Activated naive CD8-positive, alpha-beta T cell treated with anti-CD3 and anti-CD28 coated beads, Interleukin-2, amount 50 U/mL, for 16 hours (primary cell): ENCODE measurements at places on chromosomes 13 and 19.
A peak's percentile ranks its signal among the peaks of the same experiment; 100 is the strongest.

- DNase-seq: no peak
These were observed 82.8 kb downstream of the STARD13 start for GRCh38 chr13:33202644-33203169.

GRCh38 chr13:102443249-102443648 is 41.4 kb upstream of the FGF14 start:
- no peak for DNase-seq

DNA sequence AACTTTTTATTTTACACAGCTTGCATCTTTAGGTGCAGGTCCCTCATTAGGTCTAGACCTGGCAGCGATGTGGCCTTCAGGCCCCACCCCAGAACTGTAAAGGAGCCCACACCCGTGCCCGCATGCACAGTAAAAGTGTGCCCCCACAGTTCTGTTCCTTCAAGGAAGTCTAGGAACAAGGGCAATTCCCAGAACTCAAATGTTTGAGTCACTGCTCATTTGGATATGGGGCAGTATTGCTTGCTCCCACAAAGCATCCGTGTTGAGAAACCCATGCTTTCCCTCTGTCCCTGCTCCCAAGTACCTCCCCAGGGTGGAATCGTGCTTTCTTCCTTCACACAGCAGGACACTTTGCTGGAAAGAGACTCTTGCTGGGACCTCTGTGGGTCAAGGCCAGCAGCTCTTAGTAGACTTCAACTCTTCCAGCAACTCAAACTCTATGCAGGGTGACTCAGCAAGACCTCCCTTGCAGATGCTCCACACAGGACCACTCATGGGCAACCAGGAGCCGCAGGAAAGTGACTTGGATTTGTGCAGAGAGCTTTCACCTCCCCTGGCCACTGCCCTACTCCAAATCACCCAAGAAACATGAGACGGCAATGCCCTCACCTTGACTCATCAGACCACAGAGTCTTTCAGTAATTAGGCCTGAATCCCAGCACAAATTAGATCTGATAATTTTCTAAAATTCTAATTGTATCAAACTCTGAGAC is 12.3 kb downstream of the SLC7A1 start:
- DNase-seq: no peak

DNA sequence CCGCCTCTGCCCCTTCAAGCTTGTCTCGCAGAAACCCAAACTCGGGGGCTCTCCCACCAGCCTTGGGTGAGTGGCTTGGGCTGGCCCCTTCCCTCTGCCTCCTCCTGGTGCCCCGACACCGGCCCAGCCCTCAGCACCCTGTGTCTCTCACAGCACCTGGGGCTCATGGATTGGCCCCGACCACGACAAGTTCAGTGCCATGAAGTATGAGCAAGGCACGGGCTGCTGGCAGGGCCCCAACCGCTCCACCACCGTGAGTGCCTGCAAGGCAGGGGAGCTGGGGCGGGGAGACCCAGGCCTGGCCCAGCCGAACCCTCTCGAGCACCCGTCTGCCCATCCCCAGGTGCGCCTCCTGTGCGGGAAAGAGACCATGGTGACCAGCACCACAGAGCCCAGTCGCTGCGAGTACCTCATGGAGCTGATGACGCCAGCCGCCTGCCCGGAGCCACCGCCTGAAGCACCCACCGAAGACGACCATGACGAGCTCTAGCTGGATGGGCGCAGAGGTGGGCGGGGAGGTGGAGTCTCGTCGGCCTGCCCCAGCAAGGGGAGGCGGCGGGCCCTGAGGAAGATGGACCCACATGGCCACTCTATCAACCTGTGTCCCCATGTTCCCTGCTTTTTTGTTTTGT is 13.6 kb downstream of the PRKCSH start:
- DNase-seq: no peak

DNA sequence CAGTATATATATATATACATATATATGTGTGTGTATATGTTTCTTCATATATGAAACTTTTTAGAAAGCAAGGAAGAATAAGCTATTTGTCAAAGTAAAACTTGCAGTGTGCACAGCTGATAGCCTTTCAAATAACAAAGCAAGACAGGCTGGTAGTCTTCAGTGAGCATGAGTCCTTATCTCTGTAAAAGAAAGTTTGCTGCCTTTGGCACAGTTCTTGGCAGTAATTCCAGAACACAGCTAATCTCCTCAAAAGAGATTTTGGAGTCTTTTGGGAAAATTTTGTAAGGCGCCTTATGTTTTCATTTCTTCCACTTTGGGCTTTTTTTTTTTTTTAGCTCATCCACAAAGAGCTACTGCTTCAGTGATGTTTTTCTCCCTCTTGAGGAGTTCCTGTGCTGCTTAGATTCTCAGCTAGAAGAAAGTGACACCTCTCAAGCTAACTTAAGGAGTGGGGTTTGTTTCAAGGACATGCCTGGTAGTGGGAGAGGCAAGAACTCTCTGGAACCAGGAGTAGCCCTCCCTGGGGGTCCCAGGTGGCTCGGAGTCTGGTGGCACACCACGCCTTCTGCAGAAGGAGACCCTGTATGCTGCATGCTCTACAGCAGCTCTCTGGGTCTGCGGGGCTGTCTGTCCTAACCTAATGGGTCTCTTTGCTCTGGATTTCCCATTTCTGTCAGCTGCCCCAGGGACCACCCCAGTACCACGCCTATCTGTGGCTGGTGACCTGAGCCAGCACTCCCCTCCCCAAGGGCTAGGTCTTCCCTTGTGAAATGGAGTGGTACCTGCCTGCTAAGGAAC is 58.8 kb downstream of the TNFRSF19 start:
- DNase-seq: no peak

- DNase-seq: no peak
These were observed 581.5 kb upstream of the KLF12 start for GRCh38 chr13:74715718-74716117.

GRCh38 chr13:66665991-66666390 is 564.1 kb downstream of the PCDH9 start:
- no peak for DNase-seq

GRCh38 chr19:4121273-4121612 is 2.7 kb downstream of the MAP2K2 start:
- no peak for DNase-seq

DNA sequence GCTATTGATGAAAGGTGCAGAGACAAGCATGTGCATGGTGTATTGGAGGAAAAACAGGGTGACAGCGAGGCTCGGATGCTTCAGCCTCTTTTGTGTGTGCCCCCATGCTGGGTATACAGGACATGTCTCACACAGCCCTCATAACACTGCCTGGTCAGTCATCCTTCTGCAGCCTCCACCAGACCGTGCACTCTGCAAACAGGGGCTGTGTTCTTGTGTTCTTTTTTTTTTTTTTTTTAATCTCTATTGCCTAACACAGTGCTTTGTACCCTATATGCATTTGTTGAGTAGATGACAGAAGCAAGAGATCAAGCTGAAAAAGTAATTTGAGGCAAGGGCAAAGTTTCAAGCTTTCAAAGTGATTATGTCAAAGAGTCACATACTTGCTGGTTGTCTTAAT is 367.2 kb upstream of the SLITRK1 start:
- no peak for DNase-seq

- peak; percentile 86 for DNase-seq
These were observed 25.4 kb downstream of the HPN start for GRCh38 chr19:35066691-35067563.

DNA sequence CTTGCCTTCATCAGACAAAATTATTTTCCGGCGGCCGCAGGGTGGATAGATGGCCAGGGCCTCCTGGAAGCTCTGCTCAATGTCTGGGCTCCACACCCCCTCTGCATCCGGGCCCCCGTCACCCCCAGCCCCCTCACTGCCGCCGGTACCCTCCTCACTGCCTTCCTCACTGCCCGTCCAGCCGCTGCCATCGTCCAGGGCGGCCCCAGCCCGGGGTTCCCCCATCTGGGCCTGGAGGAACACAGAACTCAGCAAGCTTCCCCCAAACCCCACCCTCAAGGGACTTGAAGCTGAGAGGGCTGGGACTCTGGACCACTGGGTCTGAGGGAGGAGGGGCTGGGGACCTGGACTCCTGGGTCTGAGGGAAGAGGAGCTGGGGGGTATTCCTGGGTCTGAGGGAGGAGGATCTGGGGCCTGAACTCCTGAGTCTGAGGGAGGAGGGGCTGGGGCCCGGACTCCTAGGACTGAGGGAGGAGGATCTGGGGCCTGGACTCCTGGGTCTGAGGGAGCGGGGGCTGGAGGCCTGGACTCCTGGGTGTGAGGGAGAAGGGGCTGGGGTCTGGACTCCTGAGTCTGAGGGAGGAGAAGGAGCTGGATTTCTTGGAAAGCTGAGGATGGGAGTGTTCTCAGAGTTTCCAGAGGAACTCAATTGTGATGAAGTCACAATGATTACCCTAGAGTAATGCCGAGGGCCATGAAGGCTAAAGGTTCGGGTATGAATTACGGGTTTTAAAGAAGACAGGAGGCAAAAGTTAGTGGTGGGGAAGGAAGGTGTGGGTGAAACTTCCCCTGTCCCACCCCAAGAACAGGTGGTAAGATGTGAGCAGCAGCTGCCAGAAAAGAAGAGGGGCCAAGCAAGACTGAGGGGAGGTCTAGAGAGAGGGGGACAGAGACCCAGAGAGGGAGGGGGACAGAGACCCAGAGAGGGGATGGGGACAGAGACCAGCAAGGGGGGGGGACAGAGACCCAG is 2.1 kb downstream of the TEAD2 start:
- DNase-seq: no peak

- no peak for DNase-seq
These were observed 20.2 kb downstream of the MED26 start for GRCh38 chr19:16607819-16608218.

GRCh38 chr19:4114181-4114580 is 9.7 kb downstream of the MAP2K2 start:
- DNase-seq: no peak

GRCh38 chr13:20561741-20562140 is 5.2 kb upstream of the IFT88 start:
- no peak for DNase-seq

DNA sequence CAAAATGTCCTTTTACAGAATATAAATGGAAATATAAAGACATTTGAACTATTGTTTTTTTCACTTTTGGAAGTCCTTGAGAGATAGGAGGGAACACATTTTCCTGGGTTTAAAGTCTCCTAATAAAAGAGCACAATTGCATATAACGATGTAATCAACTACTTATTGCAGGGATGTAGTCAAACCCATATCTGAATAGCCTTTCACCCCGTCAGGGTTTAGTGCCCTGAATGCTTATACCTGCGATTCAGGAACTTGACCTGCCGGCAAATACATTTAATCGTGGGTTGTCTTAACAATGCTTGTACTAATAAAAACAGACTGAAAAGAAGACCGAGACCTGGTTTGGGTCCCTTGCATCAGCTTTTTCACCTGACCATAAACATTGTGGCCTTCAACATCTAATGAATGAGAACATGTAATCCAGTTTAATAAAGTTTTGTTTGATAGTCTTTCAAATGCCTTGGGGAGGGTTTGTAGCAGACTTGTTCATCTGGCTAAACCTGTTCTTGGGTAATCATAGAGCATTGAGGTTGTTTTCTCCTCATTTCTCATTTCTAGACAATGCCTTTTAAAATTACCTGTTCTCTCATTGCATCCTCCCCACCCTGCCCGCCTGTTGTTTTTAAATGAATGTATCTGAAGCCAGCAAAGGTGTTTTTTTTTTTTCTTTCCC is 7.0 kb downstream of the KLF5 start:
- DNase-seq: no peak

- no peak for DNase-seq
These were observed 4.5 kb upstream of the ADAMTS10 start for GRCh38 chr19:8615024-8615423.

- no peak for DNase-seq
These were observed 61.9 kb downstream of the WASF3 start for GRCh38 chr13:26619358-26619757.

- DNase-seq: no peak
These were observed 13.6 kb upstream of the LATS2 start for GRCh38 chr13:21075011-21075378.

DNA sequence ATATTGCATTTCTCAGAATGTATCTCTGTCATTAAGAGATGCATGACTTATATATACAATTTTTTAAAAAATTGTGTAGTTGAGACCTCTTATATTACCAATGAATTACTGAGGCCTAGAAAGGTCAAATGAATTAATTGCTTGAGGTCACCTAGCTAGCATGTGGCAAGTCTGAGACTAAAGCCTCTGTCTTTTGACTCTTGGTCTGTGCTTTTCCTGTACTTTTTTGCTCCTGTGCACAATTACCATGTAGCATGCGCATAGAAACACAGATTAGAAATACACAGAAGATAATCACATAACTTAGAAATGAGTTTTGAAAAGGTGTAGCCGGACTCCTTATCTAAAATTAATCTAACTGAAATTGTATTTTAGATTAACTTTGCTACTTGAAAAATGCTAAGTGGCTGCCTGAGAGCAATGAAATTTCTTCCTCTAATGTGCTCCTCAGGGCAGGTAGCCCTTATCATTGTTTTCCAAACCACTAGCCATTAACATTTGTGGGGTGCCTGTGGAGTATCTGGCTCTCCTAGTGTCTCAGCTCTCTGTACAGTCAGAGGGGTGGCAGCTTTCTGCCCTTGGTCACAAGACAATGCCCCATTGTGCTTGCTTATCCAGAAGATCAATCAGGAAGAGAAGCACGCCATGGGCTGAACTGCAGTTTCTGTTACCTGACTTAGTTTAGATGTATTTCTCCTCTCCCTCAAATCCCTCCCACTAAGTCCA is 119.6 kb downstream of the RFC3 start:
- no peak for DNase-seq

DNA sequence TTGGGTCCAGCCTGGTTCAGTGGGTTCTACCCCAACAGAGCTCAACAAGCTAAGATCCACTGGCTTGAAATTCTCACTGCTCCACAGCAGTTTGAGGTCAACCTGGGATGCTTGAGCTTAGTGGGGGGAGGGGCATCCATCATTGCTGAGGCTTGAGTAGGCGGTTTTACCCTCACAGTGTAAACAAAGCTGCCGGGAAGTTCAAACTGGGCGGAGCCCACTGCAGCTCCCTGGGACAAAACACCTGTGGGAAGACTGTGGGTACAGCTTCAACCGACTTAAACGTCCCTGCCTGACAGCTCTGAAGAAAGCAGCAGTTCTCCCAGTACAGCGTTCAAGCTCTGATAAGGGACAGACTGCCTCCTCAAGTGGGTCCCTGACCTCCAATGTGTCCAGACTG is 1161.9 kb downstream of the UQCRFS1 start:
- DNase-seq: no peak

DNA sequence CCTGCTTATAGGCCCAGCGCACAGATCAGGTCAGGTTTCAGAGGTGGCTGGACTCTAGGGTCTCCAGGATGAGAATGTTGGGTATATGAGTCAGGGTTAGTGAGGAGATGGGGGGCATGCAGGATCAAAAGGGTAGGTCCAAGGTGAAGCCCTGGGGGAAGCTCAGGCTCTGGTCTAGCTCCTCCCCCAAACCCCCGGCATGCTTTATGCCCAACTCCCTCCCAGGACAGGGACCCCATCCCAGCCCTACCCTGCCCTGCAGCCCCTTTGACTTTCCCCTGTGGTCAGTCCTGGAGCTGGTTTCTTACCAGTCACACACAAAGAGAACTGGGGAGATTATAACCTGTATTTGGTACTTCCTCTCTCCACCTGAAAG is 9.8 kb upstream of the CEACAM18 start:
- DNase-seq: no peak
